NCI-H187 (cell line): ENCODE measurements at places on chromosomes 13 and 19.
A peak's percentile ranks its signal among the peaks of the same experiment; 100 is the strongest.

- DNase-seq = no peak
Observed at GRCh38 chr19:15123900-15124299, 16.7 kb downstream of the SYDE1 start.

DNA sequence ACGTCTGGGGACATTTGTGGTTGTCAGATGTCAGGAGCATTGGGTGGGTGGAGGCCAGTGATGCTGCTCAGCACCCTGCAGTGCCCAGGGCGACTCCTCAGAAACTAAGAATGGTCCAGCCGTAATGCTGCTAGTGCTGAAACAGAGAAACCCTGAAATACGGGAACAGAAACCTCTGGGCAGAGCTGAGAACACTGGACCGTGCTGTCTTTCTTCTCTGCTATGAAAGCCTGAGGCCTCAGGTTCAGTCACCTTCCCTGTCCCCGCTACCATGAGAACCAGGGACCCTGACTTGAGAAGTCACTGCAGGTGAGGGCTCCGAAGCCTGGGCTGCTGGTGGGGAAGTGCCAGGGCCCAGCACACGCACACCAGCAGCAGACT is 13.4 kb downstream of the CAPS start:
- no peak for DNase-seq

DNA sequence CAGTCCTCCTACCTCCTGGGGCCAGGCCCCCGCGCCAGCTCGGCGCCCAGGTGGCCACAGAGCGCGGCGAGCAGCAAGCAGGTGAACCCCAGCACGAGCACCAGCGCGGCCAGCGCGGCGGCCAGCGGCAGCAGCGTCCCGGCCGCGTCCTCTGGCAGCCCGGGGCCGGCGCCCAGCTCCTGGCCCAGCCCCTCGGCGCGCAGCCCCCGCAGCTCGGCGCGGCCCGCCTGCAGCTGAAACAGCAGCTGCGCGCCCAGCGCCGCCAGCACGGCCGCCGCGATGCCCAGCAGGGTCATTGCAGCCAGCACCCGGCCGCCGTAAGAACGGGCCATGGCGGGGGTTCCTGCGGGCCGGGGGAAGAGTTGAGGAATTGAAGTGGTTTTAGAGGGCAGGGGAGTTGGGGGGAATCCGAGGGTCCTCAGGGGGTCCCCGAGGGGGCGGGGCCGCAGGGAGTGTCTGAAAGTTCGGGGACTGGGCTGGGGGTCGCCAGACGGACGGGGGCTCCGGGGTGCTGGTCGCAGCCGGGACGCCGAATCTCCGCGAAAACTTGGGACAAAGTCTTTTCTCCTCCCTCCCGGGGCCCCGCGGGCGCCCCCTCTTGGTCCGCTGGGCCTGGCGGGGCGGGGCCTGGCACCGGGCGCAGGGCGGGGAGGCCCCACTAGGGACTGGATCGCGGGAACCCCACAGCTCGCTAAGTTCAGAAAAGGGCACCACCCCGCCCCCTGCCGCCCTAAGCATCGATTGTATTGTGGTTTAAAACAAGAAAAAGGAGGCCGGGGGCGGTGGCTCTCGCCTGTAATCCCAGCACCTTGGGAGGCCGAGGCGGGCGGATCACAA is at the start of gene TMEM221:
Gene TMEM221 (minus strand): TSS at position 538 of the 837 bp plus-strand sequence. CDS start 206 bp downstream, at position 332.
- DNase-seq = no peak

DNA sequence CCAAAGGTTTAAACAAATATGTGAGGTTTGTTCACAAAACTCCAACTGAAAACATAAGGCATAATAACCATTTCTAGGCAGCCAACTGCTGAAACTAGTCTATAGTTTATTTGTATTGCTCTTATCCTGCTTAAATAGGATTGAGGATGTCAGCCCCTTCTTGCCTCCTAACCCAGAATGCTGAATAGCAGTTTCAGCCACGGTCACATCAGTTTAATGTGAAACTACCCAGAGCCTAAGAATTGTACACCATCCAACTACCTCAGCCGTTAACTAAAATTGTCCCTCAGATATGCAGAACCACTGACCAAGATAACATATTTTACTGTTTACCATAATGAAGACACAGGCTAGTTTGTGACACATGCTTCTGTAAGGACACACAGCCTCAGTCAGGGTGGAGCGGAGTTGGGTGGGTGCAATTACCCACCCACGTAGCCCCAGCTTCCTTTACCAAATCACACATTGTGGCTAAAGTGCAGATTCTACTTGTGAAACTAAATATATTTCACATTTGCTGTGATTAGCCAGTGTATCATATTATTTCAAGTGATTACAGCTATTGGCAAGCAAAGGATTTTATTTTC is 259.9 kb downstream of the EFNB2 start:
- no peak for DNase-seq

DNA sequence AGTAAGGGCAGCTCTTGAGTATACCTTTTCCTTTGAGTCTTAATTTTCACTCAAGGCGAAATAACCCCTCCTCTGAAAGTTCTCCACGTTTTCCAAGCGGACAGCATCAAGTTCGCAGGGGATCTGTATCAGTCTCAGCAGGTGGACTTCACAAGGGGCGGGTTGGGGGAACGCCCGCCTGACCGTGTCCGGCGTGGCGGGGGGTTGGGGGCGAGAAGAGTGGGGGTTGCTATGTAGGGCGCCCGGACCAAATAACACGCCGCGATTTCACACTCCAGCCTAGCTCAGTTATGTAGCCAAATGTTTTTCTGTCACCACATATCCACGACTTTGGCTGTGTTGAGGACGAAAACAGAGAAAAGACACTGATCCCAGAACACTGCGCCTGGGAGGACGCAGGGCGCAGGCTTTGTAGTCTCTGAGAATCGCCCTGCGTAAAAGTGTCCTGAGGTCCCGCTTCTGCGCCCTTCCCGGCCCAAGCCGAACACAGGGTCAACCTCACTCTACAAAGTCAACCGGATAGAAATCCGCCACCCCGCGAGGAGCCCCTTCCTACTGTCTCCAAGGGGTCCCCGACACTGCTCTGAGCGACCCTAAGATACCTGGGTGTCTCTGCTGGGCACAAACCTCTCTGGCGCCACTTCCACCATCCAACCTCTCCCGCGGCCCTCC is 524 bp downstream of the RUBCNL start:
- DNase-seq = no peak

DNA sequence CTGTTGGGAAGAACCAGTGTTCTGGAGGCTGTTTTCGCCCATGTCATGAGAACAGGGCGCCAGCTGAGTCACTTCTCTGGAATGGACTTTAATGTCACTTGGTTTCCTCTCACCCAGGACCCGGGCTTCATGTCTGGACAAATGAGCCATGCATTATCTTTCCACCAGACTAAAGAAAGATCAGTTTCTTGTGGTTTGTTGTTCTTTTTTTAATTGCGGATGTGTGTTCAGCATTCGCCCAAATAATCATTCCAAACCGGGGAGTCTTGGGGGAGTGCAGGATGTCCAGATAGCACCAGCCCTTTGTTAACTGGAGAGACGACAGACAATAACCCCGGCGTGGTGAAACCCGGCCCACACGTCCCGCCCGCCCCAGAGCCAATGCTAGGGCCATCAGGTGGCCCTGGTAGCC is 102.5 kb downstream of the COL4A2 start:
- DNase-seq = no peak

DNA sequence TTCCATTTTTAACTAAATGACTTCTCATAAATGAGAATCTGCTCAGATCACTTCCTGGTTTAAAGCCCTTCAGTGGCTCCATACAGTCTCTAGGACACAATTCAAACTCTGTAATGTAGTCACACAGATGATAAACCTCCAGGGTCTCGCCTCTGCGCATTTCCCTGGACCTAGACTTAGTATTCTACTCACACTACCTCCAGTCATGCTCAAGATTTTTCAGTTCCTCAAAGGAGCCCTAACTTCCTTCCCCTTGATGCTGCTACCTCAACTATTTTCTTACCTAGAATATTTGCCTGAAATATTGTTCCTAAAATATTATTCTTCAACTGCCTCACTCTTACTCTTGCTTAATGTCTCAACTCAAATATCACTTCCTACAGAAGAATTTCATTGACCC is 86.7 kb upstream of the TPP2 start:
- no peak for DNase-seq

DNA sequence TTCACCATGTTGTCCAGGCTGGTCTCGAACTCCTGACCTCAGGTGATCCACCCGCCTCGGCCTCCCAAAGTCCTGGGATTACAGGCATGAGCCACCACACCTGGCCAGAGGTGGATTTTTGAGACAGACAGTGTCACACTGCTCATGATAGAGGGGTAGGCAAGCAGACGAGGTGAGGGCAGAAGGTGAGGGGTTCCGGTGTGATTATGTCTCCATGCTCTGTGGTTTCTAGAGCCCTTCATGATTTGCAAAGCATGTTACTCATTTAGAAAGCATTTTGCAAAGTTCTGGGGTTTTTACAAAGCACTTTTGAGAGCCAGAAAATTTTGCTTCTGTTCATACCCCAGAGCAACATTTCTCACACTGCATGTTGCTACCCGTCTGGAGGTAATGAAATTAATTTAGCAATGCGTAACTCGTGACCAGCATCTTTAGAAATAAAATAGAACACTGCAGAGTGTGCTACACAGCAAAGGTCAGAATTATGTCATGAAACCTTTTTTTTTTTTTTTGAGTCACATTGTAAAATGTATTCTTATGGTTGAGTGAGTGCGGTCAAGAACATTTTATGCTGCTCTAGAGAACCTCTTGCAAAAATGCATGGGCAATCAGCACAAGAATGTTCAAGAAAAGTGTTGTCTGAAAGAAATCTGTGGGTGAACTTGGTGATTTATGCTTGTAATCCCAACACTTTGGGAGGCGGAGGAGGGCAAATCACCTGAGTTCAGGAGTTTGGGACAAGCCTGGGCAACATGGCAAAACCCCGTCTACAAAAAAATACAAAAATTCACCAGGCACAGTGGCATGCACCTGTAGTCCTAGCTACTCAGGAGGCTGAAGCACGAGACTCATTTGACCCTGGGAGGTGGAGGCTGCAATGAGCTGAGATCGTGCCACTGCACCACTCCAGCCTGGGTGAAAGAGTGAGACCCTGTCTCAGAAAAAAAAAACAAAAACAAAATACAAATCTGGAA is 58.0 kb downstream of the MAP4K1 start:
- no peak for DNase-seq

- DNase-seq = no peak
Observed at GRCh38 chr13:73403355-73404120, 344.7 kb downstream of the KLF5 start.

DNA sequence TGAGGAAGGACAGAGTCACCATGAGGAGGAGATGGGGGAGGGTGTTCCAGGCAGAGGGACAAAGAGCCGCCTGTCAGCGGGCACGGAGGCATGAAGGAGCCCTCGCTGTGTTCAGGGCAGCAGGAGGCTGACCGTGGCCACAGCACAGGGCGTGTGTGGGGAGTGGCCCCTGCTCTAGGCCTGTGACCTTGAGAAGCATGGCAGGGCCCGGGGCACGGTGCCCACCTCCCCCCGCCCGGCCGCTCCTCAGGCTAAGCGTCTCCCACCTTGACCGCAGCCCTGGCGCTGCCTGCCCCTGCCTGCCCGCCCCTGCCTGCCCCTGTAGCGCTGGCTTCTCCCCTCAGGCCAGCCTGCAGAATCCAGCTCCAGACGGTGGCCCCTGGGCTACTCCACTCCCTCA is 11.6 kb downstream of the MAP2K2 start:
- no peak for DNase-seq

GRCh38 chr19:28489776-28490175 is 723.2 kb downstream of the UQCRFS1 start:
- no peak for DNase-seq

- DNase-seq = no peak
Observed at GRCh38 chr19:27972291-27973040, 1240.5 kb downstream of the UQCRFS1 start.

GRCh38 chr13:59534806-59535205 is 628.9 kb downstream of the DIAPH3 start:
- no peak for DNase-seq

DNA sequence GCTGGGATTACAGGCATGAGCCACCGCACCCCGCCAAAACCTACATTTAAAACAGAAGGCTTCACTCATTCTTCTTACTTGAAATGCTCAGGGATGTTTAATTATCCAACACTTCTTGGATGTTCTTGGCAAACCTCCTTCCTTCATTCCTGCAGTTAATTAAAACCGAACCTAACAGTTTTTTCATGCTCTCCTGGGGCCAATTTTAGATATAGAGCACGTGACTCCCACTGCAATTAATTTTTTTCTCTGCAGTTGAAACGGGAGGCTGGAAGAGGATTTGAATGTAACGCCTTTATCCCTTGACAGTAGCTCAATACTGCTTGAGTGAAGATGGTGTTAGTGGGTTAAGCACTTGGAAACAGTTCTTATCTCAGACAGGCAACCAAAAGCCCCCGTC is 4.6 kb upstream of the ACTL9 start:
- no peak for DNase-seq

DNA sequence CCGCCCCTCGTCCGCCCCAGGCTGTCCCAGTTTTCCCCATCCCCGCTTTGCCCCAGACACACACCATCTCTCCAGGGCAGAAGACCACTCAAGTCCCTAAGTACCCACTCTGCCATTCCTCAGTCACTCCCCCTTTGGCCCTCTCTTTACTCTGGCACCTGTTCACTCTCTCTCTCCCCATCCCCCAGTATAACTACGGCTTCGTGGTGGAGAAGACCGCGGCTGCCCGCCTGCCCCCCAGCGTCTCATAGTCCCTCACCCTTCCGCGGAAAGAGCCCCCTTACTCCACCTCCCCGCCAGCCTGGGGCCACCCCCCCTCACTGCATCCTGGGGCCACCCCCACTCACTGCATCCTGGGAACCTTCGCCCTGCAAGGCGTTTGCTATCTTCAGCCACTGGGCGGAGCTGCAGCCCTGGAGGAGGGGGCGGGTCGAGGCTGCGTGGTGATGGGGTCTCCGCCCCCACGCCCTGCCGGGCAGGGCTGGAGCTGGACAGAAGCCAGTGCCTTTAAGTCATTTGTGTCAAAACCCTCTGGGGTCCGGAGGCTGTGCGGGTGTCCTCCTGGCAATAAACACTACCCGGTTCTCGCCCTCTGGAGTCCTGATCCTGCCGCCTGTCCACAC is 5.0 kb downstream of the MVB12A start:
- no peak for DNase-seq

DNA sequence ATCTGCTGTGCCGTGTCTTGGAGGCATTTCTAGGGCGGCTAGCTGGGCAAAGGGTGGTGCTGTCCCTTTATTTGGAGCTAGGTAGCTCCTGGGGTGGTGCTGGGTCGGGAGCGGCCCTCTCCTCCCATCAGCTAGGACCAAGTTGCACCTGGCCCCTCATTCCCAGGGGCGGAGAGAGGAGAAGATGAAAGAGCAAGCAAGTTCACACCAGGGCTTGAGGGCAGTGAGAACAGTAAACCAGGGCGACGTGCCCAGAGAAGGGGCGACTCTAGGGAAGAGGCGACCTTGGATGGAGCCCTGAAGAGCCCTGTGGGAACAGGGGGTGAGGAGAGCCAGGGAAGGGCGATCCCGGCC is 17.0 kb upstream of the KCNN1 start:
- peak; percentile 5 for DNase-seq

GRCh38 chr19:1942934-1943555 is 2.1 kb downstream of the CSNK1G2 start:
- no peak for DNase-seq

- no peak for DNase-seq
Observed at GRCh38 chr13:26784704-26785639, 24.4 kb upstream of the GPR12 start.

GRCh38 chr19:43660971-43661360 is 9.0 kb downstream of the PLAUR start:
- no peak for DNase-seq
